ENCODE measurements at places on chromosomes 3 and 15. TPM values are rescaled to one million over a fixed set of nuclear protein-coding genes. Genes with fewer than 3 reads are reported as not detected.

The PLA2G4E gene
- total RNA-seq = not detected

GRCh38 chr3:176321099-176321498, 876.2 kb downstream of the TBL1XR1 start:
- no peak for DNase-seq

The SLC22A13 gene
- 0.34 TPM for total RNA-seq

DNA sequence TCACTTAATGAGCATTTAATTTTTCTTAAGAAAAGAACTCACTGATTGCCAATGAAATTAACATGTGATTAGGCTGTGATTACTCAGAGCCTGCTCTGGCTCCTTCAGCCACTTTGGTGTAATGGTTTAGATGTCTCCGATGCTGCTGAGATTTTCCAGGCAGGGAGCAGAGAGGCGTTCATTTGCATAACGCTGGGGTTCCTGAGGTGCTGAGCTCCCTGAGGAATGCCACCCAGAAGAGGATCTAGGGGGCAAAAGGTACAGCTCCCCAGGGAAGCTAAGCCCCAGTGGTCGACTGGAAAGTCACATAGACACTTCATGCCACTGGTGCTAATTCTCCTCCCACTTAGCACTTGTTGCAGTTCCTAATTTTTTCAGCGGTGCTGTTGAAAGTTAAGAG, 119.5 kb downstream of the USP13 start:
- DNase-seq = no peak

DNA sequence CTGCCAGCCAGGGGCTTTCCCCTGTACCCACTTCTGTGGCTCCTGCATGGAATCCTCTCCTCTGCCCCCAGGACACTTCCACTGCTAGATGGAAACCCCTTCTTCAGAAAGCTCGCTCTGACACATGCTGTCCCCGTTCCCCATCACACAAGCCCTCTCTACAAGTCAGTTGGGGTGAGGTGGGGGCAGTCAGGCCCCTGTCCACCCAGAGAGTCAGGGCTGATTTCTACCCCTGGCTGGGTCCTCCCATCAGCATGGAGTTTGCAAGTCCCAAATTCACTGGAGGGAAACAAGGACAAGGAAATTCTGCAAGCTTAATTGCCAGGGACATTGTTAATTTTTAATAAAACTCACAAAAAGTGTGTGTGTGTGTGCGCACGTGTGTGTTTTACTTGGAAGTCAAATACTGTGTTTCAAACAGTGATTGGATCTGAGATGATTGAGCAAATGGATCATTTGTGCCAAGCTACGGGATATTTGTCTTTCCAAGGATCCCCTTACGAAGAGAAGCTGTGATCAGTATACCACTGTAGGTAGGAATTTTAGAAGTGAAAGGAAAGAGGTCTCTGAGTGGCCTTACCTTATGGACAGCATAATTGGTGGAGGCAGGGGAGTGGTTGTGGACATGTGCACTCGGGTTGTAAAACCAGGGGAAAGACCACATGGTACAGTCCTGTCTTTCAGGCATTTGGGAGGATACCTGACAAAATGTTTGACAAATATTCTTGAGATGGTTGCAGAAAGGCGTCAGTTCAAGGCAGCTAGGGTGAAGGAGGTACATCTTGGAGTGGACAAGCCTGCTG, 1.5 kb upstream of the AMOTL2 start:
- no peak for DNase-seq

DNA sequence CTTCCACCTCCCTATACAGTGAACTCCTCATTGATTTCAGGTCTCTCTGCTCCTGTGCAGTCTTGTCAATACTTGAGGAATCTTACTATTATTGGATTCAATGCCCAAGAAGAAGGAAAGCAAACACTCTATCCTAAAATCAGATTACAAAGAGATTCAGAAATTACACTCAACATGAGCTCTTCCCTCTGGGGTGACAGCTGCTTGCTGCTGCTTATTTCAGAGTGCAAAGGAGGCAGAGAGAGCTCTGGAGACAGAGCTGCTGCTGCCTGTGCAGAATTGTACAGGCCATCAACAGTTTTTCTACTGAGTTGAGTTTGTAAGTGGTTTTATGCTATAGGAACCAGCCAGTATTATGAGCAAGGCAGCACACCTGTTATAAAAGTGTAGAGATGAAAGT, 7.1 kb downstream of the RYR3 start:
- DNase-seq = no peak

DNA sequence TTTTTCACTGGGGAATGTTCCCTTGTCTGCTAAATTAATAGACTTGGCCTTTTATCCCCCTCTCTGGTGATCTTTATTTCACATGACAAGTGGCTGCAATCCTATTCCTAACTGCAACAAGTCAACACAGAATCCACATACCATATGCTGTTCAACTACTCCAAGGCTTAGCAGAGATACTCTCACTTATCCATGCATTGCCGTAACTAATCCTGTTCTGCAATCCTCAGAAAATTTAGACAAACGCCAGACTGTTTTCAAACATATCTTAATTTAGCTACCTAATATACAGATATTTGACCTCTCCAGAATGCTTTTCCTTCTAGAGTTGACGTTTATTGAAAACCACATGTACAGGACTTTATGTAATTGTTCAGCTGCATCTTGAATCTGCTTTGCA, 37.9 kb downstream of the EID1 start:
- DNase-seq = no peak

- DNase-seq = no peak
These were observed 33.9 kb downstream of the GRK7 start for GRCh38 chr3:141796889-141797781.

DNA sequence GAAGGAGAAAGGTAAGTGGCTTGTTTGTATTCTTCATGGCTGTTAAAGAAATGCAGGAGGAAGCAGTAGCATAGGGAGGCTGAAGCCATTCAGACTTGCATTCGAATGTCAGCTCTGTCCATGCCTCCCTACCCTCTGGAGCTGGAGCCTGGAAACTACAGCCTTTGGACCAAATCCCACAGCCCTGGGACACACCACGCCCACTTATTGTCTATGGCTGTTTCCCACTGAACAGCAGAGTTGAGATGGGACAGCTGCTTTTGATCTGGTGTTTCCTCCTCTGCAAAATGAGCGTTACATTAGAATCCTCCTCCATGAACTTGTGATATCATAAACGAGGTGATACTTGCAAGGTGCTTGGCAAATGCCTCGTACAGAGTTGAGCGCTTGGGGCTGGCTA, 3.6 kb downstream of the FAM107A start:
- no peak for DNase-seq

GRCh38 chr3:25495726-25496253, 67.7 kb downstream of the RARB start:
- no peak for DNase-seq
